Stimulated activated CD8-positive, alpha-beta memory T cell treated with anti-CD3 and anti-CD28 coated beads, Interleukin-15, amount 100 ng/mL, for 24 hours (primary cell): ENCODE measurements at places on chromosomes 2 and 18.

DNA sequence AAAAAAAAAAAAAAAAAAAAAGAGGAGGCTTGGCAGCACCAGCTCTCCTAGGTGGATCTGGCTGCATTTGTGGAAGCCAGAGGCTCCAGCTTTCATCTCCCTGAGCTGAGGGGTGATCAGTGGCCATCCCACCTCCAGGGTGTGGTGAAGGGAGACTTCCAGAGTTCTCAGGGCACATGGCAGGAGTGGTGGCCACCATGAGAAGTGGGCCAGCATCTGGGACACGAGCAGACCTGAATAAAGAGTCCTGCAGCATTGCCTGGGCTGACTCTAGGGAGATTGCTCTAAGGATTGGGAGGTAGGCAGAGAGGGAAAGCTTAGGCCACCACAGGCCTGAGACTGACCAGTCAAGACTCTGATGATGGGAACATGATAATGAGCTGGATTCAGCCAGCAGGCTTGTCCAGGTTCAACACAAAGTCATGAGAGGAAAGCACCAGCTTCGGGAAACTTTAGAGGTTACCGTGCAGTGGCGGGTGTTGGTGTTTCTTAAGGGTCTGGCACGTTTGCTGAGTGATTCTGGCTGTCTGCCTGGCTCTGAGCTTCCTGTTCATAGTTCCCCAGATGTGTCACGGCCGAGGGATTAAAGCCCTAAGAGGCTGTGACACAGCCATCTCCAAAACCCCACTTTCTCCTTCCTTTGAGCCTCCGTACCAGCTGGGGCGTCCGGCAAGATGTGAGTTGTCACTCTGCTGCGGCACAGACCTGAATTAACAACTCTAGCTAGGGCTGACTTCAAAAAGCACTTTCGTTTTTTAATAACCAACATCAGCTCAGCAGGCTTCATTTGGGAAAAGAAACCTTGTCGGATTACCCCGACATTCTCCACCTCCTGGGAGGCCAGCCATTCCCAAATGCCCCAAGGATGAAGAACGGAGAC is 38.3 kb upstream of the IL1R1 start:
- peak; percentile 12 for DNase-seq

GRCh38 chr2:22692746-22693145 is 692.2 kb upstream of the KLHL29 start:
- DNase-seq = no peak

DNA sequence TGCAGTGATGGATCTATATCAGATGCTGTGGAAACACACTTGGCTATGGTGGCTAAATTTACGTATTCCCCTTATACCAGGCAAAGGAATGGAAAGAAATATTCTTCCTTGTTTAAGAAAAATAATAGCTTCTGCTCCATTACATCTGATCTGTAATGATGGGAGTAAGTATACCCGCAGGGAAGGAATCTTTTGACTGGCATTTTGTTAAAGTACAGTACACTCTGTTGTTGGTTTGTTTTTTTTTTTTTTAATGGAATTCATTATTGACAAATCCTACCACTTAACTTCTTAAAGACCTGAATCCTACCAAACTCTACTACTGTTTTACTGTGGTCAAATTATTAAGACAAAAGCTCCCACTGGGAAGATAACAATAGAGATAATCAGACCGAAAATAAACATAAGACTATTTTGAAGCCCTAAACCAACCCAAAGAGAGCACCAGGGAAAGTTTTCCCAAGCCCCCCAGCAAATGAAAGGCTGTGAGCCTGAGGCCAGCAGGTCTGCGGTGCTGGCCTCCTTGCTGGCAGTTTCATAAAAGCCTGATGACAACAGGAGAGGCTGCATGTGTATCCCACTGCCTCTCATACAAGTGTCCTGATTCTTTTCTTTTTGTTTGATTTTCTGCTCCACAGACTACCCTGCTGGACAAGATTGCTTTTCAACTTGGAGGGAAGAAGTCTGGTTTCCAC is 101.0 kb downstream of the SLC25A12 start:
- no peak for DNase-seq

- no peak for DNase-seq
Measured at GRCh38 chr18:54957996-54958395, 1.3 kb downstream of the CCDC68 start.

- no peak for DNase-seq
Measured at GRCh38 chr2:64036034-64036705, 16.9 kb upstream of the VPS54 start.

DNA sequence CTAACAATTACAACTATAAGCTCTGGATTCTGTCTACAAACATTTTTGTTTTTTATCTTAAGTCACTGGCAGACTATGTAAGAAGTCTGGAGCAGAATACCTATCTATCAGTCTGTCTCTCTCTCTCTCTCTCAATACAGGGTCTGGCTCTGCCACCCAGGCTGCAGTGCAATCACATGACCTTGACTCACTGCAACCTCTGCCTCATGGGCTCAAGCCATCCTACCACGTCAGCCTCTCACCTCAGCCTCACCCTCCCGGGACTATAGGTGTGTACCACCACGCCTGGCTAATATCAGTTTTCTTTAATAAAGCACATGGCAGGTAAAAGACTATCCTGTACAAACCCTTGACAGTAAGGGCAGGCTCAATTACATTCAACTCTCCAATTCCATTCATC is 96.9 kb downstream of the OSBPL1A start:
- no peak for DNase-seq

DNA sequence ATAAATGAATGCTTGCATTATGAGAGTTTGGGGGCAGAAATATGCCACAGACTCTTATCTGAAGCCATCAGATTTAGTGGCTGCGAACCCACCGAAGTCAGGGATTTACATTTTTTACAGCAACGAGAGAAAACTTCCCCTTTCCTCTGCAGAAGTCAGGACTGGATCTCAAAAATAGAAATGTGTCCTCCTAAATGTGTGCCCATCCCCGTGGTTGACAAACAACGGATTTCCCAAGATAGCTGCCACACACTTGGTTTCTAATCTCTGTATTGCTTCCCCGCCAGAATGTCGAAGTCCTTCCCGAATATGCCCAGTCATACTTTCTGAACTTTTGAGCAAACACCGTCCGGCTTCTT is 879 bp upstream of the ADAM23 start:
- DNase-seq = no peak

DNA sequence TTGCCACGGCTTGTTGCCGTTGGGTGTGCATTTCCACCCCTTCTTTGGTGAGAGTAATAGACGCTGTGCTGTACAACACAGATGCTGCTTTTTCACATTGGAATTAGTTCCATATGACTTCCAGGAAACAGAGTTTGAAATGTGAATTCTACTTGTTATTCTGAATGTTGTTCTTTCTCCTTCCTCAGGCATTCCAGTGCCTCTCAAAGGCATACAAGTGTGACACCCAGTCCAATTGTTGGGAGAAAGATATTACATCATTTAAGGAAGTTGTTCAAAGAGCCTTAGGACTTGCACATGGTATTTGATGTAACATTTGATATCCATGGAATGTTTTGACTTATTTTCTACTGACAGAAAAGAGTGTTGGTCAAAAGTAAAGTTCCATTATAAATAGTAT is 134.4 kb upstream of the LTBP1 start:
- DNase-seq = no peak

GRCh38 chr18:78496079-78496478 is 483.5 kb upstream of the SALL3 start:
- no peak for DNase-seq

DNA sequence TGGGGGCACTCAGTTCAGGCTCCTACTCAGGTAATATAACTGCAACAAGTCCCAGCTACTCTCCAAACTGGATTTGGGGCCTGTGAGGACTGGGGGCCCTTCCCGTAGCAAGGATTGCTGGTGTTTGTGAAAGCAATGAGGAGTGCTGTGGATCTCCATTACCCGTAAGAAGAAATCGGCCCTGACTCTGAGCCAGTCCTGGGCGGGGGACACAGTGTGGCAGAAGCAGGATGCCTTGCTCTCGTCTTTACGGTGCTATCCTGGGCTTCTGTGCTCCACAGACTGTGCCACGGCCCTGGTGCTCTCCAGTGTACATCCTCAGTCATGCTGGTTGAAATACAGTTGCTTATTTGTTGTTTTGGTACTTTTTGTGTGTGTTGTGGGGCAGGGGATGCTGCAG is 172.9 kb downstream of the NDUFA10 start:
- DNase-seq = no peak

- DNase-seq = no peak
Measured at GRCh38 chr2:40225670-40226210, 226.2 kb downstream of the SLC8A1 start.

GRCh38 chr18:54316071-54316820 is 41.4 kb downstream of the STARD6 start:
- DNase-seq = no peak

- no peak for DNase-seq
Measured at GRCh38 chr2:38516526-38516925, 86.2 kb downstream of the HNRNPLL start.

- no peak for DNase-seq
Measured at GRCh38 chr2:223811757-223812156, 25.6 kb downstream of the AP1S3 start.

- DNase-seq = no peak
Measured at GRCh38 chr2:228344531-228344930, 163.0 kb upstream of the SPHKAP start.

GRCh38 chr2:132034646-132035045 is 127.1 kb downstream of the ANKRD30BL start:
- DNase-seq = no peak

DNA sequence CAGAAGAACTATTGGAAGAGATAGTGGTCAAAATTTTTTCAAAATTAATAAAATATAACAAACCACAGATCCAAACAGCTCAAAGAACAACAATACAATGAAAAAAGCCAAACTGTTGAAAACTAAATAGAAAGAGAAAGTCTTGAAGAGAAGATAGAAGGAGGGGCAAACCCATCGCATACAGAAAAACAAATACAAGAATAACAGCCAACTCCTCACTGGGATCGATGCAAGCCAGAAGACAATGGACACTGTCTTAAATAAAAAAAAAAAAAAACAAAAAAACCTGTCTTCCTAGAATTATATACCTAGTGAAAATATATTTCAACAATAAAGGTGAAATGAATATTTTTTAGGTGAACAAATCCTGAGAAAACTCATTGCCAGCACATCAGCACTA is 34.1 kb upstream of the ARHGAP25 start:
- no peak for DNase-seq

- DNase-seq = no peak
Measured at GRCh38 chr2:72145658-72146329, 1.9 kb downstream of the CYP26B1 start.

GRCh38 chr18:45954070-45954934 is 12.8 kb downstream of the EPG5 start:
- no peak for DNase-seq

DNA sequence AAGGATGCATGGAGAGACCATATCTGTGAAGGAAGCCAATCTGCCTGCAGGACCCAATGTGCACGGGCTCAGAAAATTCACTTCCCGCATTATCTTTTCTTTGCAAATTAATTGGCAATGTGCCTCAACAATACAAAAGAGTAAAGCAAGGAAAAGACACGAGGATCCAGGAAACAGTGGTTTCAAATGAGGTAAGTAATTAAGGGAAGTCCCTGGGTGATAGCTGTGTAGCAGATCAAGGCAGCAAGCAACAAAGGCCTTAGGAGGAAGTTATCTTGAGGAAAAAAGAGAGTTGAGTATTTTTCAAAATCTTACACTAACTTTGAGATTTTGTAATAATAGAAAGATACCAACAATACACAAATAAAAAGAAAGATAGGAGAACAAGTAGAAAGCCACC is 44.3 kb upstream of the TGIF1 start:
- no peak for DNase-seq

DNA sequence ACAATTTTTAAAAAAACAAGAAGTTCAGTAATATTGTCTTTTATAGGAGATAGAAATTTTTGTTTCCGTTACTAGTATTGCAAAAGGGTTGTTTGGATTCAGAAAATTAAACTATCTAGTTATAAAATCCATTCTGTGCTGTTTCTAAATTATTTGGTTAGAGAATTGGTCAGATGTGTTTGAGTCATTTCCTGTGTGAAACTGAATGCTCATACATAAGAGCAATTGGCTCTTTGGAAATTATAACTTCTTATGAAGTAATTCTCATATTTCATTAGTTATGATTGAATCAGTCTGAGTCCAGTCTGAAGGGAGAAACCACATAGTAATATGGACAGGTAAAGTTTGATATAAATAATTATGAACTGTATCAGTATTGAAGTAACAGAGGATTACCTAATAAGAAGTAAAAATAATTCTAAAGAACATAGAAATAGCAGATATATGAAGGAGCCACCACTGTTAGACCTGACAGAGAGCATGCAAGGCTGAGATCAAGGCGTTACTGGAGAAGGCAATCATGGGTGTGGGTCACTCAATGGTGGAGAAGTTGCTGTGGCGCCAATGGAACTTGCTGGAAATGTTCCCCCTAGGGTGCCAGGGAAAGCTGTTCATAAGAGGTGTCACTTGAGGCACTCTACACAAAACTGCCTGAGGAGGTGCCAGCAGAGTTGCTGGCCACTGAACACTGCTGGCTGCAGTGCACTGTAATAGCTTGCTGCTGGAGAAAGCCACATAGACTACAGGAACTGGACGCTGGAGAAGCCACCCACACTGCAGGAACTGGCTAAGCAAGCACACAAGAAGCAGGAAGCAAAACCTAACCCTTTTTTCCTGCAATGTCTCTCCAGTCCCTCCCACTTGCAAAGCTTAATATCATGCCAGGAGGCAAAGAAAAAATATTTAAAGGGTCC is 18.0 kb upstream of the FAP start:
- DNase-seq = no peak

GRCh38 chr2:233476063-233476410 is 90.5 kb downstream of the USP40 start:
- DNase-seq = no peak

DNA sequence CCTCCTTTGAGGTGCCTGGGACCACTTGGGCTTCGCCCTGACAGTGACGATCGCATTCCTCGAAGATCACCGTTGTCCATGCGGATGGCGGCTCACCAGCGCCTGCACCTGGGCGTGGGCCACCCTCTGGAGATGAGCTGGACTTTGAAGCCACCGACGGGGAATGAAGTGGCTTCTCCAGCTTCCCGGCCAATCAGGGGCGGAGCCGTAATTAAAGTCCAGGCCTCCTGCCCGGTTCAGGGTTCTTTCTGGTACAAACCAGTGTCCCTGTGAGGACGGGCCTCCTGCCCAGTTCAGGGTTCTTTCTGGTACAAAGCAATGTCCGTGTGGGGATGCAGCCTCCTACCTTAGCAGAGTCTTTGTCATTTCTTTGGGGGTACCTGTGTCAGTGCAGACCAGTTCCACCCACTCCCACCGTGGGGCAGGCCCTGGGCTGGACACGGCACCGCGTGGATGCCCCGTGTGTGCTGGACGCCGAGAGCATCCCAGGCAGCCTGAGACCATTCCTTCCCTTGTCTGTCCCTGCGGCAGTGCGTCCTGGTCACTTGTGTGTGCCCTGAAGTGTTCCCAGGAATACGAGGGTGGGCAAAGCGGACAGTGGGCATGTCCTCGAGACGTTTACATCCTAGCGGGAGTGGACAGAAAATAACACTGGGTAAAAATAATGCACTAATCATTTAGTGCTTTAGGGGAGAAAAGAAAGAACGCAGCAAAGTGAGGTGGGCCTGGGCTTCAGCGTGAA is 55.0 kb downstream of the KCNG2 start:
- DNase-seq = no peak

DNA sequence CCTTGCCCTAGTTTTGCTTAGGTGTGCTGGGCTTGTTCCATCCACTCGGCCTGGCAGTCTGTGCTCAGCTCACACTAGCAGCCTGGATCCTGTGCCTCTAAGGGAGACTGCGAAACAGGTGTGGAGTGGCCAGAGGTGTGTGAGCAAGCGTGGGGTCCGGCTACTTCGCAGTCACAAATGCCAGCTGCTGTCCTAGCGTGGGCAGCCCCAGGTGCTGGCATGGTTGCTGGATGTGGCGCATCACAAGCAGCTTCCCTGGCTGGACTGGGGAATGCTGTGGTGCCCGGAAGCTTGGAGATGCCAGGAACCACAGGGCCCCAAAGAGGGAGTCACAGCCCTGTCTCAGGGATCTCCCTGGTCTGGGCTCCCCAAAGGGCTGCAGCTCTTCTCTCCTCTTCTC is 119.0 kb upstream of the TMEFF2 start:
- DNase-seq = no peak
